ENCODE measurements at places on chromosomes 5 and 9.

GRCh38 chr5:157303667-157304327, 37.9 kb downstream of the CYFIP2 start:
- DNase-seq: peak; percentile 72

DNA sequence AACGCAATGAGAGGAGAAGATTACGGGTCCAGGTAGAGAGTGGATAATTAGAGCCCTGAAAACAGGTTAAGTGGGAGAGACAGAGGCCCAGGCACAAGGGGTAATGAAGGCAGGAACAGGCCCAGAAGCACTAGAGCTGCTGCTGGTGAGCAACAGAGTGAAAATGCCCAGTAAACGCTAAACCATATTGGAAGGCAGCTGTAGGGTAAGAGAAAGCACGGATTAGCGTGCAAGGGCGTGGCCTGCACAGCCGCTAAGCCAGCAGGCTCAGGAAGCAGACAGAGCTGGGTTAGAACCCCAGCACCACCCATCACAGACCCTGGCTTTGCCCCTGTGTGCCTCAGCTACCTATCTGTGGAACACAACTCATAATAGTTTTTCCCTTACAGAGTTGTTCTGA, 93.2 kb downstream of the PAX5 start:
- DNase-seq: no peak

DNA sequence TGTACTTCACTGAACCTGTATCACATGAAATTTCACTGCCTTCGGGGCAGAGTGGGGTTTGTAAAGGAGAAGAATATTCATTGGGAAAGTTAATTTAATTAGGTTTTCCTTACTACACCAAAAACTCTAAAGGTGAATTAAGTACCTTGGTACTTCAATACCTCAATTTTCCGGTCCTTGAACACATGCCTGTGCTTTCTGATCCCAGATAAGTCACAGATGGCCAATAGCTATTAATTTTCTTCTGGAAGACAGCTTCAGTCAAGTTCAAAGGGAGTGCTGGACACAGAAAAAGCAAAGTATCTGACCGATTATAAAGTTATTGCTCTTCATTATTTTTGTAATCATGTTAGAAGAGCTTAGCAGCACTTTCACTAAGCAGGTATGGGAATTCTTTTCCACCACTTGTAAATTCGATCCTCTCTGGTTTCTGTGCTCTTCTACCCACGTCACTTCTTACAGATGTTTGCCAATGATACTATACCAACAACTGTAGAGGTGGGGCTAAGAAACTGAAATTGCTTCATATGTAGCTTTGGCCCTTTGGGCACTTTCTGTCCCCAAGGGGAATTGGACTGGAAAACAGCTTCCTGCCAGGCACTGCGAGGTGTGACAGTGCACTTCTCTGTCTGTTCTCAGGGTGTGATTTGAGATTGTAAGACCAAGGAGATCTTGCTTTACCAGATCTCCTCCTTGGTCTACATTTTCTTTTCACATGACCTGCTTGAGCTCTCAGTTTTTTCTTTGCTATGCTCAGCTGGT, 164.0 kb downstream of the CCDC192 start:
- no peak for DNase-seq

GRCh38 chr5:176781054-176781375, 29.3 kb upstream of the UNC5A start:
- DNase-seq: no peak

DNA sequence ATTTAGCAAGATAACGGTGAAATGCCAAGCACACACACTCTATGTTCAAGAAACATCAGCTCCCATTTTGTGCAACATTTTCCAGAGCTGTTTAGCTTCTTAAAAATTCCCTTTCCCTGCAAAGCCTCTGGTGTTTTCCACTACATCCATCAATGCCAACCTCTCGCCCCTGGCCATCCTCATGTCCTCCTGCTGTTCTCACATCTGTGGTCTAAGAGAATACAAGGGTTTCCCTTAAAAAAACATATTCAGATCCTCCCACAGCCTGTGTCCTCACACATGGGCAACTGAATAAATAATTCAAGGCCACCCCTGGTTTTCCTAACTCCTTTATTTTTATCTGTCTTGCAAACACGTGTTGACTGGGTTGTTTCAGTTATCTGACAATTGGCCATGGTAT, 70.3 kb downstream of the PAPPA start:
- DNase-seq: no peak

DNA sequence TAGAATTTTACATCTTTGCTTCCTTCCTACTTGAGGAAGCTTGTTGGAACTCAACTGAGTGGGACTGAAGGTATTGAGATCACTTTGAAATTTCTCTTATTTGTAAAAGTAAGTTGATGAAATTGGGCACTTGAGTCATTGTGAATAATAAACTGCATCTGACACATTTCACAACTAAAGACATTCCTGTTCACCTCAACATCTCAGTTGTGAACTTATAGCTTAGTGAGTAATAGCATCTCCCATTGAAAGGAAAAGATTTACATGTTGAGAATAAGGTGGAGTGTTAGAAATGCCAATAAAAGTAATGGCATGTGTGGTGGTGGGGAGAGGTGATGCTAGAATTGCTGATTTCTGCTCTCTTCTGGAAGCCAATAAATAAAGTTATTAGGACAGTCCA, 145.0 kb downstream of the SLC24A2 start:
- no peak for DNase-seq

DNA sequence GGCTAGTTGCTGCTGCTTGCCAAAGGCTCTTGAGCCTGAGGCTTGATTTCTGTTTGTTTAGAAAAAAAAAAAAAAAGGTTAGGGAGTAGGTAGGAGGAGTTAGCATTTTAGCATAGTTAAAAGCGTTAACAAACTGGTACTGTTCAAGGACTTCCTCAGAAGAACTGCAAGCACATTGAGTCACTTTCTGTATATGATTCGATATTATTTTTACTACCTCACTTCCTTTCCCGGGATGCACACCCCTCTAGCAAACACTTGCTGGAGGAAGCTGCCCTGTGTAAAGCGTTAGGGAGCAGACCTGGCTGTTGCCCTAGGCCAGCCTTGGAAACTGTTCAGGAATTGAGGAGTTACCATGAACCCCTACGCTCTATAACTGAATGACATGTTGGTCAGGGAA, 15.7 kb upstream of the CEP120 start:
- DNase-seq: no peak

- no peak for DNase-seq
Measured at GRCh38 chr5:132372542-132372941, 3.0 kb downstream of the SLC22A5 start.

DNA sequence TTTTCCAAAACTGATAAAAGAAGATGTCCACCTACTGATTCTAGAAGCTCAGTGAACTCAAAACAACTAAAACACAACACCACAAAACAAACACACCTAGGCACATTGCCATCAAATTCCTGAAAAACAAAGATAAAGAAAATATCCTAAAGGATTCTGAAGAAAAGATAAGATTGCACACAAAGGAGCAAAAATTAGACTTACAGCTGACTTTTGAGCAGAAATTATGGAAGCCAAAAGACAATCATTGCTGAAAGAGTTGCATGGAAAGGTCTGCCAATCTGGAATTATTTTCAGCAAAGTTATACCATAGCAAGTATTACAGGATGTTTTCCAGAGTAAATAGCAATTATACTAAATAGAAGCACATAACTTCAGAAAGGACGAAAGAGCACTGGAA, 128.2 kb upstream of the IRX2 start:
- no peak for DNase-seq

- DNase-seq: no peak
Measured at GRCh38 chr5:122130152-122130551, 806 bp downstream of the ZNF474 start.

GRCh38 chr5:41094871-41095270, 23.7 kb upstream of the MROH2B start:
- DNase-seq: no peak

- DNase-seq: no peak
Measured at GRCh38 chr5:15338546-15338945, 161.4 kb upstream of the FBXL7 start.

- DNase-seq: no peak
Measured at GRCh38 chr5:1220831-1221230, 4.3 kb upstream of the SLC6A18 start.

DNA sequence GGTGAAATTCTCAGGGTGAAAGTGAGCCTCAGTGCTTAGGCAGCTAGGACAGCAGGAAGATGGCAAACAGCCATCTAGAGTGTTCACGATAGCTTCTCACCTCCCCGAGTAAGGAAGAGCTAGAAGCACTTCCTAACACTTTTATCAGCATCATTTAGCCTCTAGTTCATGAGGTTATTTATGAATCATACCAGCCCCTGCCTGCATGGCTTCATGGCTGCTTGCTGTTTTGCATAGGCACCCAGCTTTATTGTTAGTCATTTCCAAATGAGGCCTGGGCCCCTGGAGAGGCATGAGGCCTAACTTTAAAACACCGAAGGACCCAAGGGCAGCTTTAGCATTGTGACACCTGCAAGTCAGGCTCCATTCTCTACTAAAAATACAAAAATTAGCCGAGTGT, 134.9 kb upstream of the PANK3 start:
- DNase-seq: no peak

- no peak for DNase-seq
Measured at GRCh38 chr5:83049370-83049885, 27.8 kb downstream of the TMEM167A start.

DNA sequence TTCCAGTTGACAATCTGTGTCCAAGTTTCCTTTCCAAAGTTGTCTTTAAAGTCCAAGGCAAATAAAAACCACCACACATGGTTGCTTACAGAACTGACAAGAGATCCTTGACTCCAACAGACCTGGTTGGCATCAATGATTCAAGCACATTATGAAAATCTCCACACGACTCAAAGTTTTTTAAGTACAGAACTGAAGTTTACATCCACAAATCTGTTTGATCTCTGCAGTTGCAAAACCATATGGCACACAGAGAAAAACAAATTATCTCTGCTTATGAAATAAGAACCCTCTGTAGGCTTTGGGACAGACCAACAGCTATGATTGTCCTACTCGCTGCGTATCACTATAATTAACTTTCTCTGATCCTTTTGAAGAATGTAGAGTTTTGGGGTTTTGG, 60.8 kb downstream of the MLLT3 start:
- no peak for DNase-seq

GRCh38 chr9:136512651-136513071, 29.8 kb upstream of the SEC16A start:
- peak; percentile 29 for DNase-seq

DNA sequence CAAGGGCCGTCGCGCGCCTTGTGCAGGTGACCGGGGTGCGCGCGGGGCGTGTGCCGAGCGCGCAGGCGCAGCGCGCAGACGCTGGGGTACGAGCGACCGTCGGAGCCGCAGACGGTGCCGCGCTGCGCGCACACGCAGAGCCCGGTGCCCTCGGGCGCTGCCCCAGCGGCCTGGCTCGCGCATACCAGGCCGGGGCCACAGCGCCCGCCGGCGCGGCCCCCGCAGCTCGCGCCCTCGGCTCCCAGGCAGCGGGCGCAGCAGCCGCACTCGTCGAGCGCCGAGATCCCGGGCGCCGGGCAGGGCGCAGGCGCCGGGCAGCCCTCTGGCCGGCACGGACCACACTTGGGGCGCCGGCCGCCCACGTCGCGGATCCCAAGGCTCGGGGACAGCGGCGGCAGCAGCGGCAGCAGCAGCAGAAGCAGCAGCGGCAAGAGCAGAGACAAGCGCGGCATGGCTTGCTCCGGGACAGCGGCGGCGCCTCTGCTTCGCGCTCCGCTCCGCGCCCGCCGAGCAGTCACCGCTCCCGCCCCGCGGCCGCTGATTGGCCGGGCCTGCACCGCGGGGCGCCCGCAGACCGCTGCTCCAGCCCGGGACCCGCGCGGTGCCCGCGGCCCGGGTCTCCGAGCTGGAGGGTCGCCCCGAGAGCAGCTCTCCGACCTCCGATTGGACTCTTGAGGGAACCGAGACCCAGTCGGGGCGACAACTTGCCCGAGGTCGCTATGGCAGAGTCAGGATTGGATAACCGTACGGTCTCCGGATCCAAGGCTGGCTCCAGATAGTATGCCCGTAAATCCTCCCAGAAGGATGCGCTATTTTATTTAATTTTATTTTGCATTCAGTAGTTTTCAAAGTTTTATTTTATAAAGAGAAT, at the start of gene IGFBPL1:
Gene IGFBPL1, minus strand, starts transcription at position 482 of the 871 bp plus-strand sequence. Its CDS starts 30 bp downstream, at position 452.
- no peak for DNase-seq

GRCh38 chr5:176365351-176366231, at the start of gene ARL10:
TSS of gene ARL10 (plus strand) at chr5:176365487. CDS start at chr5:176365564, 77 bp downstream.
- peak; percentile 70 for DNase-seq

GRCh38 chr9:111794835-111795556, at the start of gene SHOC1:
TSS of gene SHOC1 (minus strand) at chr9:111794937. CDS start at chr9:111791418, 3,519 bp downstream.
- no peak for DNase-seq

DNA sequence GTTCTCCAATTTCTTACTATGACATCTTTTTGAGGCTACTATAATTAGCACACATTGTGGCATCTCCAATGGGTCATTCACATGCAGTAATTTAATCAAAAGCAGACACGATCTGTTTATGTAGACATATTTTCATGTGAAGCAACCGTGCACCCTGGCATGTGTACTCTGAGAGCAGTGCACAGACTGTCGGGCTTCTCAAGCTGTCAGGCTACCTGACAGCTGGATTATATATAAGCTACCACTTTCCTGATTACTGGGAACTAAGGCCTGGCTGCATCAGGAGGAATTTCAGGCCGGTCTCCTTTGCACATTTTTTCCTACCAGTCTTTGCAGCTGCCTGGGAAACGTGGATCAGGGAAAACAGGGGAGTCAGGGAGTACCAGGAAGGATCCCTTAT, 197.5 kb downstream of the MAPKAP1 start:
- DNase-seq: no peak

DNA sequence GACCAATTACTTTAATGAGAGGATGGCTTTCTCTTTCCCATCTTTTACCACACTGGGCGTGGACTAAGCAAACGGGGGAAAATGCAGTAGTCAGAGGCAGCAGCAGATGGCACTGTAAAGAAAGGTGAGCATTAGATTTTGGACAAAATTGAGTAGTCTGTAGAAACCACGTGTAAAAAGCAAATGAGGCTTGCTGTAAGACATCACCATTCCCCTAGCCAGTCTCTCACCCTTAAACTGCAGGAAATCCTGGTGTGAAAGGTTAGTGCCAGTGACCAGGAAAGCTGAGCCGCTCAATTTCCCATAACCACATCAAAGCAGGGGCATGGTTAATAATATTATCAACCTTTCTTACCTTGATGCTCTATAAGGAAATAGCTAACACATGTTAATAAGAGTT, 31.8 kb downstream of the SPATA31C2 start:
- no peak for DNase-seq

Data from CD4-positive, alpha-beta T cell treated with Interleukin-6 for 4 hours (primary cell).